ENCODE measurements at places on chromosomes 6 and 20. TPM values are rescaled to one million over a fixed set of nuclear protein-coding genes. Genes with fewer than 3 reads are reported as not detected.

Gene KCNK16
- total RNA-seq: not detected

Gene SALL4
- 0.11 TPM for total RNA-seq

Gene XKR7
- total RNA-seq: not detected

Gene MMP24
- 0.07 TPM for total RNA-seq

Gene HCK
- total RNA-seq: 0.53 TPM

Gene DDX27
- total RNA-seq: 68.7 TPM

Gene MYH7B
- 0.48 TPM for total RNA-seq

Gene TLDC2
- total RNA-seq: not detected

Gene QKI
- total RNA-seq: 56.5 TPM

Gene RIPPLY2
- total RNA-seq: not detected

Gene PRSS16
- 0.55 TPM for total RNA-seq

Gene SLC13A3
- 0.11 TPM for total RNA-seq

Gene ERVFRD-1
- not detected for total RNA-seq

Gene GGTLC1
- not detected for total RNA-seq

Gene KCNQ2
- total RNA-seq: not detected

Gene SLA2
- 47.8 TPM for total RNA-seq

Gene BMP7
- not detected for total RNA-seq

Gene HMGA1
- 506 TPM for total RNA-seq

Gene RAE1
- total RNA-seq: 52.8 TPM

Gene C20orf144
- 0.24 TPM for total RNA-seq

Gene FRS3
- total RNA-seq: 4.0 TPM

Gene ESR1
- 0.15 TPM for total RNA-seq
